ENCODE measurements at places on chromosomes 2 and 18.
A peak's percentile ranks its signal among the peaks of the same experiment; 100 is the strongest.

DNA sequence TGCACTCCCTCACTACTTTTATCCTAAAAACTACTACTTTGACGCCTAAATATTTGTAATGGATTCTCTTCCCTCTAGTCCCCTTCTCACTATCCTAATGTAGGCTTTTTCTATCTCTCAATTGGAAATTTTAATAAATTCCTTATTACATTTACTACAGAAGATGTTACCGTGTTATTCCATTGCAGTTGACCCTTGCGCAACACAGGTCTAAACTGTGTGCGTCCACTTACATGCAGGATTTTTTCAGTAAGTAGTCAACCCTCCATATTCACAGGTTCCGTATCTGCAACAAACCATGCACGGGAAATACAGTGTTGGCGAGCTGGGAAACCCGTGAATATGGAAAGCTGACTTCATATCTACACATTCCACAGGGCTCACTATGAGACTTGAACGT, 239.8 kb downstream of the XIRP2 start:
- H3K4me3 ChIP-seq: no peak overlapping the region
- no peaks in the 10 kb centered on the region for H3K4me1 ChIP-seq

- no peaks in the 10 kb centered on the region for H3K4me1 ChIP-seq
- no peaks in the 10 kb centered on the region for H3K36me3 ChIP-seq
- no peak for DNase-seq
- no peak overlapping the region for H3K27ac ChIP-seq
- H3K27me3 ChIP-seq: no peaks in the 10 kb centered on the region
- no peak overlapping the region for H3K4me3 ChIP-seq
These were observed 96.3 kb upstream of the STON1 start for GRCh38 chr2:48433682-48434081.

GRCh38 chr2:211132573-211132972, 576.2 kb downstream of the CPS1 start:
- no peak overlapping the region for H3K4me3 ChIP-seq
- H3K4me1 ChIP-seq: no peaks in the 10 kb centered on the region
- DNase-seq: no peak
- no peaks in the 10 kb centered on the region for H3K27me3 ChIP-seq
- H3K36me3 ChIP-seq: no peaks in the 10 kb centered on the region

- H3K4me1 ChIP-seq: no peaks in the 10 kb centered on the region
- H3K4me3 ChIP-seq: no peak overlapping the region
- no peaks in the 10 kb centered on the region for H3K36me3 ChIP-seq
- no peaks in the 10 kb centered on the region for H3K27me3 ChIP-seq
These were observed 111.1 kb downstream of the PDCL3 start for GRCh38 chr2:100673691-100674485.

DNA sequence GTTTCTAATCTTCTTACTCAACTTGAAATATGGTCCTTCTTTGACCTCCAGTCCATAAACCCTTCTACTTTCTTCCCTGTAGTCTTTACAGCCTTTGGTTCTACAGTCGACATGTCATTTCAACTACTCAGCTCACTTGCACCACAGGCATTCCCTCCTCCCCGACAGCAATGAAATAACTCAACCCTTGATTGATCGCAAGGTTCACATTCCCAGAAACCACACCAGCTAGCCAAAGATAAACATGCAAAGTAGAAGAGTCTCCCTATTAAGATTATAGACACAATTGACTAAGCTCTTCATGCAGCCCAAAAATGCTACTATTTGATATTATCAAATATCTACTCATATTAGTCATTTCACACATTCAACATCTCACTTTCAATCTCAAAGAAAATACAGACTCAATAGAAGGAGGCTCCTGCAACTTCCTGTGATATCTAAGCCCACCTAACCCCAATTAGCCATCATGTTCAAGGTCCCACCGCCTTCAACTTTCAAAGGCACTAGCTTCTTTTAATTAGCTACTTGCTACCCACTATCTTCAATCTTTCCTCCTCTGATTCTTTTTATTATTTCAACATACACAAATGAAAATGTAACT, 50.8 kb downstream of the RTTN start:
- no peaks in the 10 kb centered on the region for H3K27me3 ChIP-seq
- no peaks in the 10 kb centered on the region for H3K4me1 ChIP-seq
- DNase-seq: no peak
- H3K4me3 ChIP-seq: no peak overlapping the region
- H3K36me3 ChIP-seq: peaks cover 13% of the 10 kb centered on the region

GRCh38 chr2:206176121-206176520, 16.4 kb downstream of the EEF1B2 start:
- H3K27ac ChIP-seq: no peak overlapping the region
- H3K4me3 ChIP-seq: no peak overlapping the region
- H3K4me1 ChIP-seq: no peaks in the 10 kb centered on the region
- no peaks in the 10 kb centered on the region for H3K27me3 ChIP-seq
- DNase-seq: no peak

DNA sequence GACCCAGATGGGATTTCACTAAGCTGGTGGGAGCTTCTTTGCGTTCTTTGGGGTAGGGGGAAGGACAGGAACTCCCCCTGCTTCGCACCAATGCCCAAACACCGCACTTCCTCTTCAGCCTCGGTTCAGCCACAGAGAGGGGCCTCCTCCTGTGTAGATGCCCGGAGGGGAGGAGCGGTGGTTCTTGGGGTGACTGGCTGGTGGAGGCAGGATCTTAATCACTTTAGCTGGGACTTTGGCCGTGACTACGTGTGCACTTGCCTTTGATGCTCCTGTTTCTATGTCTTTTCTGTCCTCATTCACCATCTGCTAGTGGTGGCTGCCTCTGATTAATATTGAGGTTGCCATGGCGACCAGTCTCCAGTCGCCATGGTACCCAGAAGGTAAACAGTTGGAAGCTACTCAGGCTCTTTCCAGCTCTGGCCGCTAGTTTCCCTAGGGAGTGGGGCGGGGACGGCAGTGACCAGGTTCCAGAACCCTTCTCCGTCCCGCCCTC, 1.9 kb downstream of the CNGA3 start:
- H3K4me3 ChIP-seq: no peak overlapping the region
- H3K36me3 ChIP-seq: no peaks in the 10 kb centered on the region
- peaks cover 18% of the 10 kb centered on the region for H3K4me1 ChIP-seq

DNA sequence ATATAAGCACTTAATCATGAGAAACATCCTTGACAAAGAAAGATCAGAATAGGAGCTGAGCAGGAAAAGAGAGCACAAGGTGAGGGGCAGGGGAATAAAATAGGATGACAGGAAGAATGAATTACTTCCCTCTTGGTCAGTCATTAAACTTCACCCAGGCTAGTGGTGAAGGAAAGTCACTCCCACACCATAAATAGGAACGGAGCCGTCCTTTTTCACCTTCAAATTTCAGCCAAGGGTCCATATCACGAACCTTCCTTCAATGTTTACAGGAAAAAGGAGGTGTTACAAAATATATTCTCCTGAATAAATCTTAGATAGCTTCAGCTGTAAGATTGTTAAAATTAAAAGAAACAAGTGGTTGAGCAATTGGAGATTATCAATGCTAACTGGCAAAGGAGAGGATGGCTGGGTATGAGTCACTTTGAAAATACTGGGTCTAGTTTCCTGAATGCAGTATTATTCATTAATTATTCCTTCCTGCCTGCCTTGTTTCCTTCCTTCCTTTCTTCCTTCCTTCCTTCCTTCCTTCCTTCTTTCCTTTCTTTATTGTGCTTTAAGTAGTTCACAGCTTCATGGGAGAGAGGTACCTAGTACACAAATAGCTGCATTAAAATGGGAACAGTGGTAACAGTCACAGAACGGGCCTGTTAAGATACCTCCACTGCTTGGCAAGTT, 292.3 kb upstream of the ID2 start:
- no peak for DNase-seq
- H3K36me3 ChIP-seq: no peaks in the 10 kb centered on the region
- H3K27me3 ChIP-seq: no peaks in the 10 kb centered on the region
- H3K4me1 ChIP-seq: no peaks in the 10 kb centered on the region
- H3K27ac ChIP-seq: no peak overlapping the region

DNA sequence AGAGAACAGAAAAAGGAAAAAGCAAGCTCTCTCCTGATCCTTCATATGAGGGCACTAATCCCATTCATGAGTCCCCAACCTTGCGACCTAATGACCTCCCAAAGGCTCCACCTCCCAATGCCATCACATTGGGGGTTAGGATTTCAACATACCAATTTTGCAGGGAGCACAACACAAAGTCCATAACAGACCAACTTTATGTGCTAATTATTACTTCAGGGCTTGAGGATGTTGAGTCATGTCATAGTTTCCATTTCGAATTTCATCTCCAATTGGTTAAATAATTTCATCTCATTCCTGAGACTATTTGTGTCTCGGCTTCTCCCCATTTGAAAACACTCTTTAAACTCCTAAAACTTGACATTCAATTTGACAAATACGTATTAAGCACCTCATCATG, 69.9 kb upstream of the KLF7 start:
- no peak overlapping the region for H3K27ac ChIP-seq
- H3K4me1 ChIP-seq: peaks cover 21% of the 10 kb centered on the region
- no peak overlapping the region for H3K4me3 ChIP-seq
- no peak for DNase-seq

- no peak overlapping the region for H3K27ac ChIP-seq
- DNase-seq: no peak
- H3K4me3 ChIP-seq: no peak overlapping the region
These were observed 556.3 kb downstream of the RIT2 start for GRCh38 chr18:42559069-42559690.

DNA sequence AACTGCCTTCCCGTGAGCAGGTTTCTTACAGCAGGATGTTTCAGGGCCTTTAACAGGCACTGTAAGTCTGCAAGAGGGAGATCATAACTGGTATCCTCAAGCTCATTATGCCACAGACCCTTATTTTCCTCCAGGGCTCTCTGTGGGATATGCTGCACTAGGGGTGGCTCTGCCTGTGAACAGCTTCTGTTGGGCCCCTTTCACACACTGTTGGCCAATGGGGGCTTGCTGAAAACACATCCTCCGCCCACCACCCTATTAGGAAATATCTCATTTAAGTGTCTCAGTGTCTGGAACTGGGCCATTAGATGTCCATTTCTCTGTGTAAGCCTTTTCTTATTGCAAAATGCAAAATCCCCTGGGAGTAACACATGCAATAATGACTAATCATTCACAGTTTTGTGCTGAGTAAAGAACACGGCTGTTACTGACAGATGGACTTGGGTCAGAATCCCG, 414.3 kb upstream of the HS6ST1 start:
- H3K4me1 ChIP-seq: peaks cover 19% of the 10 kb centered on the region
- H3K27me3 ChIP-seq: peaks cover 35% of the 10 kb centered on the region
- no peak overlapping the region for H3K27ac ChIP-seq
- H3K36me3 ChIP-seq: no peaks in the 10 kb centered on the region
- H3K4me3 ChIP-seq: no peak overlapping the region
- no peak for DNase-seq

GRCh38 chr2:3423492-3424170, 44.1 kb downstream of the TRAPPC12 start:
- DNase-seq: peak; percentile 39
- H3K4me1 ChIP-seq: no peaks in the 10 kb centered on the region
- no peak overlapping the region for H3K27ac ChIP-seq
- no peak overlapping the region for H3K4me3 ChIP-seq
- H3K36me3 ChIP-seq: peaks cover 79% of the 10 kb centered on the region
